CD4-positive, alpha-beta T cell treated with Interleukin-4 for 4 hours (primary cell): ENCODE measurements at places on chromosomes 11 and 22.

DNA sequence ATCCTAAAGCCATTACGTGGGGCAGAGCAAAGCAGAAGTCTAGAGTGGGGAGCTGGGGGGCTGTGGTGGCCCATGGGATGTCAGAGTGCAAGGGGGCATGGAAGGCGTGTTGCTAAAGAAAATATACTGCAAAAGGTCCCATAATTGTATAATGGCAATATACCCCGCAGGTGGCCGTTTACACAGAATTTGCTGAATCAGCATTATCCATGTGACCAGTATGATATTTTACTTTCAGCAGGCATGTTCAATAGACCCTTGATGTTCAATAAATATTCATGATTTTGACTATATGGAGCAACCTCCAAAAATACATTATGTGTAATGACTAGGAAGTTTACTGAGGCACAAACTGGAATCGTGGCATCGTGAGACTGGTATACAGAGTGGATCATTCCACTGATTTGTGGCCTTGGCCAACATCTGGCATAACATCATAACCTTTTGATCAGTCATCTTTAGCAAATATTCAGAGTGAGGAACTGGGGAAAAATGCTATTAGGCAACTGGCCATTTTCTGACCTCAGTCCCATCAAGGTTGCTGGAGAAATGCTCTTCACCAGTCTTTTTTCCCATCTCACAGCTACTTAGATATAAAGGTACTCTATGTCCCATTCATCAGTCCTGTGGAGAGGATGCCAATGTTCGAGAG, 29.3 kb upstream of the PPP2R1B start:
- DNase-seq, result no peak

DNA sequence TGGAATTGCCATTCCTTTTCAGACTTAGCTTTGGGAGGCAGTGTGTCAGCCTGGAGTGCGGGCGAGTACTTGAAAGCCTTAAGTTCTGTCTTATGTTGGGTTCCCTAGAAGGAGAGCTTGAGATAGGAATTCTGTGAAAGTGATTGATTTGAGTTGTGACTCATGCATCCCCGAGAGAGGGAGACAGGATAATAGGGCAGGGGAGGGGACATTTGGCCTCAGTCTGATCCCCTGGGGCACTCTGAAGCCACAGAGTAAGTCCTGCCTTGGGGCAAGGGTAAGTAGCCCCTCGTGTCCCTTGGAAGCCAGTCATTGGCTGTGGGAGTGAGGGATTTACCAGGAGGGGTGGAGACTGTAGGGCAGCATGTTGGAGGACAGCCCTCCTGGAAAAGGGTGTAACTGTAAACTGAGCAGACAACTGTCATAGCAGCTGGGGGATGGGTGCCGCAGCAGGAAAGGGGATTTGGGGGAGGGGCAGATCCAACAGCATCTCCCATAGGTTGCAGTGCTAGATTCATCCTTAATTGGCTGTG, 44.0 kb downstream of the KIAA1671 start:
- DNase-seq, result no peak

- DNase-seq, result no peak
Observed at GRCh38 chr22:38230916-38231315, 29.1 kb downstream of the MAFF start.

DNA sequence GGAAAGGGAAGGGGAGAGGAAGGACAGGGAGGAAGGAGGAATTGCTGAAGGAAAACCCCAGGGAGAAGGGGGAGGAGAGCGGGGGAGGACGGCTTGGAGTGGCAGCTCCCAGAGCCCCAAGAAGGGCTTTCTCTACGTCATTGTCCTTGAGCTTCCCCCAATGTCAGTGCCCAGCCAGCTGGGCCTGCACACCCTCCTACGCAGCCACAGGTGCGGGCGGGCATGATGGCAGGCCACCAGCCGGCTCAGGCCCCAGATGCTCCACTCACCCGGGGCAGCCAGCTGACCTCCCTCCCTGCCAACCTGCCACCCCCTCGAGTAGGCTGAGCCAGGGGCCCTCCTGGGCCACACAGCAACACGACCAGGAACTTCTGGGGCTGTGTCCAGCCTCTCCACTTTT, 11.2 kb downstream of the SYT7 start:
- DNase-seq, result no peak

DNA sequence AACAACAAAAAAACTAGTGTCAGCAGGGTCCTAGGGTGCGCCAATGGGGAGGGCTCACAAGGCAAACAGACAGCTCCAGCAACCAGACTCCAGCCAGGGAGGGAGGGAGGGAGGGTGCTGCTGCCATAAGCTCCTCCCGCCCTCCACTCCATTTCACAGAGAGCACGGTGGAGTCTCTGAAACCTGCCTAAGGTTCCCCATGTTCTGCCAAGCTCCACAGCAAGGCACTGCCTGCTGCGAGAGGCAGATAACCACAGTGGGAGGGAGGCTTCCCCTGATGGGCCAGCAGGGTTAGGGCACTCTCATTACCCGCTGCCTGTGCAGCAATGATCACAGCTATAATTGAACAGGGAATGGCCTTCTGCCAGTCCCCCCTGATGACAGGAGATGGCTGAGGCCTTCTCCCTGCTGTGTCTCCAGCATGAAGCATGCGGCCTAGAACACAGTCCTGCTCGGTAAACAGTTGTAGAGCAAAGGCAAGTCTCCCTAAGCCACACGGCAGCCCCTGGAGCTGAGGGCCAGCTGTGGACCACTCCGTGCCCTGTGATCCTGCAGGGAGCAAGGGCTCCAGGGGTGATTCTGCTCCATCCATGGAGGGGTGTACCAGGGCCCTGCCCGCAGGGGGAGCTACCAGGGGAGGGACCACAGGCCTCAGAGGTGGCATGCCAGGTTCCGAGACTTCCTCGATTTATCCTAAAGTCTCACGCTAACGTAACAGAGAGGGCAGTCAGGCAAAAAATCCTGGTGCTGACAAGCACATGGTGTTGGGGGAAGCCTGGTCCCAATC, 42.9 kb downstream of the PC start:
- no peak for DNase-seq

DNA sequence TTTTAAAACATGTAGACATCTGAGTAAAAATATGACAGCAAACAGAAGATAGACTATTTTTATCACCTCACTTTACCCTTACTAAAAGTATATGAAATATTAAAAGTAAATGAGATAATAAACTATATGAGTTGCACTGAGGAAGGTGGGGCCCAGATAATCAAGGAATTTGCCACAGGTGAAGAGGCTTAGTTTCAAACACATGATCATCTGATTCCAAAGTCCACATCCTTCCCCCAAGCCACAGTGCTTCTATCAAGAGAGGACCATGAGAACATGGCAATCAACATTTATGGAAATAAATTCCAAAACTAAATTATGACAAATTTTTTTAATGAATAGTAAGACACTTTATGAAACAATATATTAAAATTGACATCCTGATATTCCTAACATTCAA, 384.0 kb downstream of the DCDC1 start:
- no peak for DNase-seq

GRCh38 chr11:65436412-65437032, 13.9 kb downstream of the NEAT1 start:
- DNase-seq, result no peak

- no peak for DNase-seq
Observed at GRCh38 chr22:24105631-24106030, 75.7 kb upstream of the SUSD2 start.

- DNase-seq, result peak; percentile 54
Observed at GRCh38 chr11:61891331-61892084, at the start of gene FADS3. Gene FADS3 (minus strand): TSS chr11:61891545. CDS start chr11:61891381, 164 bp downstream.

DNA sequence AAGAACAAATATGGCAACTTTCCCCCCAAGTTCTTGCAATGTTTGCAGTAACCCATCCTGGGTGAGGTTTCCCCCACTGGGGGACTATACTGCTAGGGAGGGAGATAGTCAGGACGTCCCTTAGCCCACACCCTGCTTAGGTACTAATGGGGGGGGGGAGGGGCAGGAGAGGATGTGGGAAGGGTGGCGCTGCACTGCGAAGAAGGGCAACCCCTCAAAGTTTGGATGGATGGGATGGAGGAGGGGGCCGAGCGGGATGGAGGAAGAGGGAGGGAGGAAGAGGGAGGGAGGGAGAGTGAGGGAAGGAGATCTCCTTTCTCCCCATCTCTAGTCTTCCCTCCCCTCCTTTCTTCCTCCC, 100.6 kb upstream of the HSD17B12 start:
- no peak for DNase-seq

GRCh38 chr22:38317122-38317994, at the start of gene CSNK1E:
Gene CSNK1E (minus strand): TSS chr22:38317433. CDS start chr22:38314157, 3,276 bp downstream.
- peak; percentile 65 for DNase-seq

DNA sequence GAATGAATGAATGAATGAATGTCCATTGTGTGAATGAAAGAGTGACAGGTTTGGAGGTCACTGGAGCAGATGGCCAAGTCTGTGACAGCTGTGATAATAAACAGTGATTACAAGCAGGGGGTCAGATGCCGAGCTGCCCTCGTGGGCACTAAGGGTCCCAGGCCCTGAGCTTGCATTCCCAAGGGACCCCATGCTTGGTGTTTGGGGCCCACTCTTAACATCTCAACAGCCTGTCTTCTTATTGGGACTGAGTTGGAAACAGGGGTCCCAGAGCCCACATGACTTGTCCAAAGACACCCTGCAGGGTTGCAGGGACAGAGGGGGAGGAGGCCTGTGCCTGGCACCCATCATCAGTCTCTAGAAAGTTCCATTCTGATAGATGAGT, 12.0 kb upstream of the ANO1 start:
- DNase-seq, result no peak
